ENCODE measurements at places on chromosomes 5 and 9.

DNA sequence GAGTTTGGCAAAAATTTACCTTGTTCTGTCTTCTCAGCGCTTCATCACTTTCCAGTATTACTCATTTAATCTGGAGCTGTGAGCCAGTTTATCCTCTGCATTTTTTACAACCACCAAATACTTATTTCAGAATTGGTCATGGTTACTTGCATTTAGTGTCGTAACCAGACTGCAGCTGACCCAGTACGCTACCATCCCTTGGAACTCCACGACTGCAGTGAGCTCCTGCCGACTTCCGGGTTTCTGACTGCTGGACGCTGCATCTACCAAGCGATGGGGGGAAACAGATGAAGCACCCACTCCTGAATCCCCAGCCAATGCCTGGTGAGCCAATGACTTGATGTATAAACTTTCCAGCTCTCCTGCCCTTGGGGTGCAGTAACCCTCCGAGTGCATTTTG is 174.4 kb upstream of the PRLR start:
- DNase-seq: no peak

- no peak for DNase-seq
These were observed 152.2 kb downstream of the TMEM161B start for GRCh38 chr5:88116396-88116795.

- no peak for DNase-seq
These were observed 200.8 kb downstream of the CHSY3 start for GRCh38 chr5:130104895-130105688.

DNA sequence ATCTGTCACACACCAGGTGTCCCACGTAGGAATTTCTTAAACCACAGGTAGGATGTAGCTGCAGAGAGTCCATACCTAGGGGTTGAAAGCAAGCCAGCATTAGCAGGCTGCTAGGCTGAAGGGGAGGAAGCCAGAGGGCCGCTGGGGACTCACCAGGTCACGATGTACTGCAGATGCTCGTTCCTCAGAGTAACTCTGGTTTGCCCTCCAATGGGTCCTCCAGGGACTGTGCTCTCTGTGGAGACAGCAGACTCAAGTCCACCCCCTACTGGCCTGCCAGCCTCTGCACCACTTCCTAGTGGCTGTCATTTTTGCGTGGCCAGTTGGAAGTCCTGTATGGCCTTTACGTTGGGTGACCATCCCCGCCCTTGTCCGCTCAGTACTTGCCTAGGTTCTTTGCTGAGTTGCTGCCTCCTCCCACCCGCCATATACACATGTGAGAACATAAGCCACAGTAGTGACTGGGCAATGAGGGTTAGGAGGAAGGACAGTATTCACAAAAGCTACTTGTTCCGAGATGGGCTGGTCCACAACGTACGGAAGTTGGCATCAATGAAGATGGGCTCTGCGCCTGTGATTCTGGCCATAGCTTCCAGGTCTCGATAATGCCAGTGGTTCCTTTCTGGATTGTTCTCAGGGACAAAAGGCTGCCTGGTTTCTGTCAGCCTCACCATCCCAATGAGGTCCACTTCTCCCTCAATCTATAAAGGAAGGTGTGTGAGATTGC is 4.1 kb downstream of the RPL7A start:
- no peak for DNase-seq

GRCh38 chr5:142610176-142611001 is 75.5 kb downstream of the FGF1 start:
- no peak for DNase-seq

GRCh38 chr5:56175488-56175887 is 57.6 kb downstream of the ANKRD55 start:
- DNase-seq: no peak

DNA sequence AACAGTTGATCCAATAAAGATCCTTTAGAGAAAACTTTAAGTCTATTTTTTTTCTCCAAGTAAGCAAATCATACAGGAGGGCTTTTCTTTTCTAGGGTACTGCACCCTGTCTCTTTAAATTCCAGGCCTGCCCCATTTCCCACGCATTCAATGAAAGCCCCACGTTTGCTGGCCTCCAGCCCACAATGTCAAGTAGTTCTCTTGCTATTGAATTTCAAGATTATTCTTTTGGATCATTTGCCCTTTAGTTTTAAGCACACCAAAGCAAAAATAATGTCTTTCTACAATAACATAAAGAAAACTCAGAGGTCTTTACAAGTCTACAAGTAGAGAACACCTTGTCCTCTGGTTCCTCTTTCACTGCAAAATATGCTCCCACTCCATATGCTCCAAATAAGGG is 15.6 kb downstream of the MLLT3 start:
- no peak for DNase-seq

- no peak for DNase-seq
These were observed 23.8 kb upstream of the ZNF622 start for GRCh38 chr5:16489322-16489791.

- peak; percentile 59 for DNase-seq
These were observed 5.9 kb downstream of the CYFIP2 start for GRCh38 chr5:157271740-157272271.

GRCh38 chr9:75487856-75488718 is 399.8 kb downstream of the OSTF1 start:
- no peak for DNase-seq

- no peak for DNase-seq
These were observed at the start of gene ARL14EPL for GRCh38 chr5:116032094-116032517. ARL14EPL (plus strand) TSS chr5:116032472; CDS start chr5:116051466, 18,994 bp downstream.

- no peak for DNase-seq
These were observed 14.4 kb downstream of the GLDC start for GRCh38 chr9:6631207-6631512.

- DNase-seq: no peak
These were observed 13.4 kb upstream of the TXNDC8 start for GRCh38 chr9:110351009-110351467.

- DNase-seq: no peak
These were observed 26.5 kb downstream of the PPP2R2B start for GRCh38 chr5:146852089-146852488.

- no peak for DNase-seq
These were observed 70.9 kb upstream of the PPP1R26 start for GRCh38 chr9:135408476-135409254.

All from stimulated activated CD8-positive, alpha-beta memory T cell treated with anti-CD3 and anti-CD28 coated beads, Interleukin-7, amount 100 ng/mL, for 1 hour (primary cell).